Ammon's horn (tissue), 1 donor: ENCODE measurements at places on chromosomes 12 and 14.
A peak's percentile ranks its signal among the peaks of the same experiment; 100 is the strongest.

GRCh38 chr12:130803702-130804101 is 35.3 kb downstream of the STX2 start:
- no peak for DNase-seq

- no peak for DNase-seq
Measured at GRCh38 chr14:99569725-99570543, 34.1 kb downstream of the CCDC85C start.

DNA sequence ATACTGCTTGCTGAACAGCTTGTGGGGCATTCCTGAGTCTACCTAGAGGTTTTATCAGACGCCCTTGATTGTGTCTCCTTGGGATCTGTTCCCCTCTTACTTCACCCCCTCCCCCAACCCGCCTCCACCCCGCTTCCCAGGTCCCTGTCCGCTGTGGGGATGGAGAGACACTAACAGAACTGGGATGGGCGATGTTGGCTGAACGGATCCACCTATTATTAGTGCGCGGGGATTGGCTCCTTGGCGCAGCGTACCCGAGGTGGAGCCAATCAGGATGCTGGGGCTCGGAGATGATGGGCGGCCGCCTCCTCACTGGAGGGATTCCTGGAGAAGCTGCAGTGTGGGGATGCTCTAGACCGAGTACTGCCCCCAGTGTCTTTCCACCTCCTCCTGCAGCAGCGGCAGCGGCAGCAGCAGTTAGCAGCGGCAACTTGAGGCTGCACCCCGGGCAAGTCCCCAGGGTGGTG is at the start of gene SYT1:
TSS of gene SYT1 (plus strand) at position 372 of the 467 bp plus-strand sequence.
- peak; percentile 83 for DNase-seq

DNA sequence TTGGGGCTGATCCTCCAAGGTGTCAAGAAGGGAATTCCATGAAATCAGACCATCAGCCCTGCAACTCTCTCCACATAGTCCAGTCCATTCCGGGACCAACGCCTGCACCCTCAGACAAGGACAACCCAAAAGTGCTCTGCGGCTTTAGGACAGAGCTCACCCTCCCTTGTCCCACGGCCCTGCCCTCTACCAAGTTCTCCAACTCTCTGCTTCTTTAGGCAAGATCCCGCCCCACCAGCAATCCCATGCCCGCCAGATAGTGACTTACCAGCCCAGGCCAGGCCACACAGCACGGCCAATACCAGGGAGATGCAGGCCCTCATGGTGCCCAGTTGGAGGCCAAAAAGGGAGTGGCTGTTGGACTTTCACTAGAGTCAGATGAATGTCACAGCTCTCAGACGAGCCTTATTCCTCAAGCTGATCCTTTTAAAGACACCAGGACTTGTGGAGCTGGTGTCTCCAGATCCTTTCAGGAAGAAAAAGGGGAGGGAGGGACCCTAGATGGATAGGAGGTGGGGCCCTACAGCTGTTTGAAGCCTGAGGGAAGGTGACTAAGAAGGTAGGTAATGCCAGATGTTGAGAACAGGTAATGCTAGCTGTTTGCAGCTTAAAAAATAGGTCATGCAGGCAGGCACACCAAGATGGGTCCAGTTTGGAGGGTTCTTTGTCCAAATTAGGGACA is at the start of gene ENDOU:
TSS of gene ENDOU (minus strand) at position 400 of the 682 bp plus-strand sequence. CDS start at position 323, 77 bp downstream.
- no peak for DNase-seq

- DNase-seq = no peak
Measured at GRCh38 chr12:111425655-111426054, 19.9 kb downstream of the SH2B3 start.

DNA sequence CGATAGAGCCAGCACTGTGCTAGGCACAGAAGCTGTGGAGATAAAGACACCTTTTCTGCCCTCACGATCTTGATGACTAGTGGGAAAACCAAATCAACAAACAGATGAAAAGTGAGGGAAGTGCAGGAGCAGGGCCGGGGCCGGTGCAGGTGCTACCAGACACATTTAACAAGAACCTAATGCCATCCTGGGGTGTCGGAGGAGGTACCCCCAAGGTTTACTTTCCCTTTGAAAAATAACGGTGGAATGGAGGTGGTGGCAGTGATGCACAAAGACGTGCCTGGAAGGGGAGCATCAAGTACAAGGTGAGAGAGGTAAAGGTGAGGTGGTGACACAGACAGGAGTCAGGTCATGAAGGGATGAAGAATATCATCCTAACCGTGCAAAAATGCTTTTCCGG is 22.1 kb downstream of the SLC6A13 start:
- no peak for DNase-seq

DNA sequence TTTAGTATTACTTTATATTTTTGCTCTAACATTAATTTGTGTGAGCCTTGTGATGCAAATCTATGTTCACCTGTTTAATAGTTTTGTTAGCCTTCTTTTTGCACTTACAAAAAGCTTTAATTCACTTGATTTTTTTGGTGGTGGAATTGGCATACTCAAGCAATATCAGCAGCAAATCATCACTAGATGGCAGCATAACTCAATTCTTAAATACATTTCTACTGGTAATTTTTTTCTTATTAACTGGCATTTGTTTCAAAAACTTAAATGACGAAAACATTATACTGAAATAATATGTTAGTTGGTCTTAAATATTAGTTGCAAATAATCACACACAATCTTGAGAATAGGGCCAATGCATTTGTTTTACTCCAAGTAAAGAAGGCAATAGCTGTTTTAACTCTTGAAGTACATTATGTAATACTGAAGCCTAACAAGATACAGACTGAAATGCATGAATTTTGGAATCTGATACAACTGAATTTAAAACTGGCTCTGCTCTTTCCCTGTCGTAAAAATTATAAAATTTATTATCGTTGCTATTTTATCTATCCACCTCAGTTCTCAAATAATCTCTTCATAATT is 151.5 kb downstream of the ATXN7L3B start:
- peak; percentile 66 for DNase-seq

GRCh38 chr12:56222531-56222895 is 791 bp upstream of the RNF41 start:
- no peak for DNase-seq

DNA sequence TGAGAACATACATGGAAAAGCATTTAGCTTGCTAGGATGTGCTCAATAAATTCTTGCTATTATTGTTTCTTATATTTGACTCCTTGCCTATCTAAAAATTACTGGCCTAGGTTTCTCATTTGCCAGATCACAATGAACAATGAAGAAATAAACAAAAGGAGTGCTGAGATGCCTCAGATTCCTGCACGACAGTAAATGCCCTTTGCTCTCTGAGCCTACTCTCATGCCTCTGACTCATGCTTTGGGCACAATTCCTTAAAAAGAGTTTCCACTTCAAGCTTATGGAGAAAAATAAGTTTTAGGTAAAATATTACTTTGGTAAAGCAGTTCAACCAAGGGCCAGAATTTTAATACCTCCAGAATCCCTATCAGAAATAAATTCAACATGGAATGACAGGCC is 30.9 kb downstream of the GRIN2B start:
- no peak for DNase-seq

DNA sequence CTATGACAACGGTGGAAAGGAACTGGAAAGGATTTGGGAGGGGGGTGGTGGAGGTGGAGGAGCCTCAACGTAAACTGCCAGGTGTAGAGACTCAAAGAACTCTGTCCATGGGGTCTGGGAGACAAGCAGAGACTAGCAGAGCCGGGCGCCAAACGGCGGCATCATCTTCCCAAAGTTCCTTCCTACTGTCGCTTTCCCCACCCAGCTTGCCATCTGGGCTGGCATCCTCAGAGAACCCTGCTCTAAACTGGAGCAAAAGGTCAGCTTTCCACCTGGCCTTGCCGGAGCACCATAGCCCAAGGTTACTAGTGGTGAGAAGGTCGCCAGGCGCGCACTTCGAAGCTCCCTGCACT is 4.0 kb upstream of the IRF2BPL start:
- DNase-seq = no peak

DNA sequence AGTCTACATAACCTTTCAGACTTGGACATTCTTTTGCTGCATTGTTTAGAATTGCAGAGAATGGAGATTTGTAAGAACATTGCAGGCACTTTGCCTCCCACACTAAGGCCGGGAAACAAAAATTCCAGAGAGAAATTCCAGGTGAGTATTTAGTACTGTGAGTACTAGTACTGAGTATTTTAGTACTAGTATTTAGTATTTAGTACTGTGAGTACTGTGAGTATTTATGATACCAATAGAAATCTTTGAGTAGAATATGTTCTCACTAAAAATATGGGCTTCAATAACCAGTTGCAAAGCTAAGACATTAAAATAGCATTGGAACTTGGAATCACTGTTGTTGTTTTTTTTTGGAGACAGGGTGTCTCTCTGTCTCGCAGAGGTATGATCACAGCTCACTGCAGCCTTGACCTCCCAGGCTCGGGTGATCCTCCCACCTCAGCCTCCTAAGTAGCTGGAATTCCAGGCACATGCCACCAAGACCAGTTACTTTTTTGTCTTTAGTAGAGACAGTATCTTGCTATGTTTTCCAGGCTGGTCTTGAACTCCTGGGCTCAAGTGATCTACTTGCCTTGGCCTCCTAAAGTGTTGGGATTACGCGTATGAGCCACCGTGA is 5.3 kb upstream of the HAUS4 start:
- no peak for DNase-seq

DNA sequence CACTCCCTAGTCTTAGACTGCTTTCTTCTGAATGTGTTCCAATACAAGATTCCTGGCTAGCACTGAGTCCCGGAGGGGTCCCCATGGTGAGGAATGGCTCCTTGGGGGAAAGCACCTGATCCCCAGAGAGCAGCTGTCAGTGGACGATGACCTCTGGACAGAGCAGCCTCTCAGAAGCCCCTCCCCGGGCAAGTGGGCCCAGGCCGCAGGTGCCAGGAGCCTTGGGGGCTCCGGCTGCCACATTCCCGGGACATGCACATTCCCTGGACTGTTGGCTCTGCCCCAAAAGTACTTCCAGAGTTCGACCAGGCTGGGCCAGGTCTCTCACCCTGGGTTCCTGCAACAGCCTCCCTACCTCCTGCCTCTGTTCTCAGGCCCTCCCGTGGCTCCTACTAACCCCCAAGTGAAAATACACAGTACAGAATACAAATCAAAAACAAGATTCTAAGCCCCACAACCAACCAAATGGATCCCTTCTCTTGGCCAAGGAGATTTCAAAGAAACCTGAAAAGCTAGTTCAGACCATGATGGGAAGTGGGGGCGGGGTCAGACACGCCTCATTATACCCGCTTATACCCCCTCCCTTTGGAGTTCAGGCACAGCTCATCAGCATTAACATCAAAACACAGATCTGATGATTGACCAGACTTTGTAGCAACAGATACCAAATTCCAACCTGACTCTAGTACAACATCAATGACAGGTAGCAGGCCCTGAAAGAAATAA is 23.3 kb upstream of the BTBD6 start:
- no peak for DNase-seq

DNA sequence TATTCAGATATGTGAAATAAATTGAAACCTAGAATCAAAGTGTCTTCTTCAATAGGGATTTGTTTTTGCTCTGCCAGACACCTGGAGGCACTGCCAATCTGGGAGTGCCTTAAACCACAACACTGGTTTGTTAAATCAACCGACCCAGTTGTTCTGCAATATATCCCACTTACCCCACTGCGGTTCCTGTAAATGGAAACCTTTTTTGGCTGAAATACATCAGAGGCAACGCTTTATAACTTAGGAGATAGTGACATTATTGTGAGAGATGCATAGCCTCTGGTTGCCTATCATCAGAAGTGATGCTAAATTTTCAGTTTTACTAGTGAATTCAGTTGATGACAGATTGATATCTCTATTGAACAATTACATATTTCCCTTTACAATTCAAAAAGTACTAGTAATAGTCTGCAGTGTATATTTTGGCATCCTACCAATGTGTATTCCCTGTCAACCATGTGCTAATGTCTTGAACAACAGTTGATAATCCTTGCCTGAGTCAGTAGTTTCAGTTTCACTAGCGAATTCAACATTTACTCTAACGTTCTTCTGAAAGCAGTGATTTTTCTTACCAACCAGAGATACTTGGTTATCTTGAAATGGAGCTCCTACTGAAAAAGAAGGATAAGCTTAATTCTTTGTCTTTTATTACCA is 30.5 kb downstream of the PPP2R5C start:
- DNase-seq = no peak

- peak; percentile 74 for DNase-seq
Measured at GRCh38 chr12:13278249-13278787, 81.8 kb downstream of the EMP1 start.

- DNase-seq = no peak
Measured at GRCh38 chr14:23347406-23348296, 5.0 kb downstream of the SLC22A17 start.

GRCh38 chr12:39440101-39440500 is 2.8 kb downstream of the KIF21A start:
- DNase-seq = no peak

DNA sequence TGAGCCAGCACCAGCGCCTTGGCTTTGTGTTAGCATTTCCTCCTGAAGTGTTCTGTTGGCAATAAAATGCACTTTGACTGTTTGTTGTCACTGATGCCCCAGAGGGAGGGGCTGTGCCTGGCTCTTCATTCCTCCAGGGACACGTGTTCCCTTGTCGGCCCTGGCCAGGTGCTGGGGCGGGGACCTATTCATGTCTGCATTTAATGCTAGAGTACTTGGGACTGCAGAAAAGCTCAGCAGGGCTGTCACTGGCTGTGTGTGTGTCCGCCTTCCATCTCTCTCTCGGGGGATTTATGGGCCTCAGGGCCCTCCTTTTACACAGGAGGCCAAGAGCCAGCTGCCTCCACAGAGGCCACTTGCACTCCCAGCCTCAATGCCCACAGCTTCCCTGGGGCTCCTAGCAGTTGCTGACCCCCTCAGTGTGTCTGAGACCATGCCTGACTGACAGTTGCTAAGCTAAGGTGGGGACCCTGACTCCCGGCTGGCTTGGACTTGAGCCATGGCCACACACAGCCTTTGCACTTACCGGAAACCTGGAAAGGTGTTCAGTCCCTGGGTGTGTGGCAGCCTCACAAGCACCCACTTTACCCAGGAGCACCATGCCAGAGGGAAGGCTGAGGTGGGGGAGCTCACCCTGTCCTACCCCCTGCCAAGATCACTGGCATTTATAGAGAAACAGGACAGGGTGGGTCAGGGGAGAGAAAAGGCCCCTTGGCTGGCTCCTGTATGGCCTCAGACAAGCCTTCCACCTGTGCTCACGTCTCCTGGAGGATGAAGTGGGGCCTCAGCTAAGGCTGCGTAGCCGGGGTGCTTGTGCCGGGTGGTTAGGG is 27.8 kb downstream of the HIP1R start:
- no peak for DNase-seq

DNA sequence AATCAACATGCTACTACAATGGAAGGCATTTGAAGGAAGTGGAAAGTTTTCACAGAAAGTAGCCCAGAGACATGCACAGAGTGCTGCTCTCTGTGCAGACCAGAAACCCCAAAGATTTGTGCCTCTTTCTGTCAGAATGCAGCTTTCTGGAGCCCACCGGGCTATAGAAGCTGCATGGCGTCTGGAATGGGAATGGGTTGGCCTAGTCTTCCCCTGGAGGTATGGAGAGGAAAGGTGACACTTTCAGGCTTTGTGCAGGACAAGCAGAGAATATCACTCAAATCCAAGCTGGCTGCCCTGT is 21.3 kb upstream of the ZFP36L1 start:
- no peak for DNase-seq
